Small intestine (tissue), 16 donors: ENCODE measurements at places on chromosomes 7 and 10.
A peak's percentile ranks its signal among the peaks of the same experiment; 100 is the strongest.

GRCh38 chr7:35652124-35652523 lies 42.8 kb downstream of the HERPUD2 start:
- DNase-seq, result peak; percentile 25

- DNase-seq, result no peak
Observed at GRCh38 chr10:132122939-132123445, 57.2 kb downstream of the JAKMIP3 start.

DNA sequence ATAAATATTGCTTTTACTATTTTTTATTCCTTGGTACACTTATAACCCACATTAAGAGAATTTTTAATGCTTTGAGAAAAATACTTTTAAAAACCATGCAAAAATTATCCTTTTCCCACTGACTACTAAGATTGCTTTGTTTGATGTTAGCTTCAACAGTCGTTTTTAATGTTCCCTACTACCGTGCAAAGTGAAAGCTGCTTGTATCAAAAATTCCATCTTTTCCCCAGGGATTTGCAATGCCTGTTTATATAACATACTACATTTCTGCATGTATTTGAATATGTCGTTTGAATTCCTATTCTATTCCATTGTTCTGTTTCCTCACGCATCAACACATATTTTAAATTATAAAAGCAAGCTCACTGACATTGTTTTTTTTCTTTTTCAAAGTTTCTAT lies 54.4 kb downstream of the TFPI2 start:
- DNase-seq, result no peak

DNA sequence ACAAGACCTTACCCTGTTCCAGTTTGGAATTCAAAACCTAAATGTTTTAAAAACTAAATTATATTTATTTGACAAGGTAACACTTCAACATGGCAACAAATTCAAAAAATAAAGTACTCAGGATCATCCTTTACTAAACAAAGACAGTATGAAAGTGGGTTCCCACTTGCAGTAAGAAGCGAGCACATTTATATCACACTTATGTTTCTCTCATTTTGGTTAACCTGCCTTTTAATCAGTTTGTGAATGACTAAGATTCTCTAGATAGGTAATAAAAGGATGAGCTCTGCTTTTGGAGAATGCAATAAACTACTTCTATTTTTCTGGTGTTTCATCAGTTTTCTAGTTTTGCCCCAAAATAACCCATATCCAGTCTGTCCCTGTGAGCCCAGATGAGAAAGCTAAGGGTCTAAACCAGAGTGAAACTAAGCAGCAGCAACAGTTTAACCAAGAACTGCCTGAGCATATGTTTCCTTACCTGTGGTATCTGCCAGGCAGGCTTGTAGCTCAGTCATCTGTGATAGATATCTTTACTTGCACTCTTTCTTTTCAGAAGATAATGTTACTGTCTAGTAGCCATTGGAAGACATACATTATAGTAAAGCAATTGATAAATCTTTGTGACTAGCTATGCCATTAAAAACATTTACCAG lies 64.1 kb downstream of the ABLIM1 start:
- no peak for DNase-seq
